ENCODE measurements at places on chromosomes 2 and 18.

GRCh38 chr2:144331674-144332355 lies 188.1 kb downstream of the ZEB2 start:
- DNase-seq, result no peak

- DNase-seq, result no peak
These were observed 423.3 kb downstream of the MTX2 start for GRCh38 chr2:176692533-176692932.

GRCh38 chr18:44895176-44895798 lies 214.6 kb downstream of the SETBP1 start:
- no peak for DNase-seq

DNA sequence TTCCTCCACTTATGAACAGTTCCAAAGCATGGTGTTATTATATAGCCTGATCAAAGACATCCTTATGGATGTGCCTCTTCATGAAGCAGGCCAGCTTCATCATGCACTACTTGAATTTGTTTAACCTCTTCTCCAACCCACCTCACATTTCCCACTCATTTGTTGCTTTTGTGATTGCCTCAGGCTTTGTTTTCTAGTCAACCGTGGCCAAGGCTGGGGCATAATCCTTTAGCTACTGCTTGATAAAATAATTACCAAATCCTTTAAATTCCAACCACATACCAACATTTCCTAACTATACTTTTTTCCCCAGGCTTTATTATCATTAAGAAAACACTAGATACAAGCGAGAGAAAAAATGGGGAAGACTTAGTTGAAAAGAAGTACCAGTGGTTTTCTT lies 39.6 kb upstream of the SCN1A start:
- no peak for DNase-seq

GRCh38 chr2:42859006-42859552 lies 66.7 kb upstream of the HAAO start:
- DNase-seq, result no peak

DNA sequence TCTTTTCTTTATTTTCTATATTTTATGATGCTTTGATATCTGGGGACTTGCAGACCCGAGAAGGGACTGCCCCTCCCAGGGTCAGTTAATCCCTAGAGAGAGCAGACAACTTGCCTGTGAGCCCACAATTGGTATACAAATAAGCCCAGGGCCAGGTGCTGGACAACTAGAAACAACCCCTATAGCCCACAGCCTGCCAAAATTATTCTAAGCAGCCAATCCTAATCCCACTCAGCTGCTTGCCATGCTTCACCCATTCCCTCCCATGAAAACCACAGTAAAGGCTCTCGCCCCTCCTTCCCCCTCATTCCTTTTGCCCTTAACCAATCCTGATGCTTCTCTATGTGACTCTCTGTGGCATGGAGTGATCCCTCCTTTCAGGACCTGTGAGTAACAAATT lies 380.7 kb downstream of the RBM43 start:
- no peak for DNase-seq

DNA sequence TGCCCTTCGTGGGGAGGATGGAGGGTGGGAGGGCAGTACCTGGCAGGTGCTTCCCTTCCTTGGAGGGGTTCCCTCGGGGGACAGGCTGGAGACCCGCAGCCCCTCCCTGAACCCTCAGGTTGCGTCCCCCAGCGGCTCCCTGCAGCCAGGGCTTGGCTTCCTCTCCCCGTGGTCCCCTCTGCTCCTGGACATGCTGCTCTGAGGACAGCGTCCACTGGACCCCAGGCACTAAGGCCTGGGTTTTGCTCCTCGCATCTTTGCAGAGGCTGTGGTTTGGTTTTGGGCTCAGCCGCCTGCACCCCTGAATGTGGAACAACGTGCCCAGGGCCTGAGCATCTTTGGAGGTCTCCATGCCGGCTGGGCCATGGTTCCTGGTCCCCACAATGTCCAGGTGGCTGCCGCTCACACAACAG lies 133.5 kb downstream of the PTGR3 start:
- no peak for DNase-seq

DNA sequence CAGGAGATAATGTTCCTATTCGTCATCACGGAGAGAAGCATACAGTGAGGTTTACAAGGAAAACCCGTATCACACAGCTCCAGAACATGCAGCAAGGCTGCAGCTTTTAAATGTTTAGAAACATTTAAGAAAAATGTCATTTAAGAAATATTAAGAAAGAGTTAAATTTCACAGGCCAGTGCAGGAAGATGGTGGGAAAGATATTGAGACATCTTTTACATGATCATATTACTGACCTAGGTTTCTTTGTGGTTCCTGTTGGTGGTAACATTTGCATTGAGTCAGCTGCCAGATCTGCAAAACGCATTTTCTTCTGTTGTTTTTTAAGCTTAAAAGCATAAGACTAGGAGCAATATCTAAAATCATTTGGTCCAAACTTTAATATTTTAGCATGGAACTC lies 44.9 kb downstream of the CPO start:
- DNase-seq, result no peak

DNA sequence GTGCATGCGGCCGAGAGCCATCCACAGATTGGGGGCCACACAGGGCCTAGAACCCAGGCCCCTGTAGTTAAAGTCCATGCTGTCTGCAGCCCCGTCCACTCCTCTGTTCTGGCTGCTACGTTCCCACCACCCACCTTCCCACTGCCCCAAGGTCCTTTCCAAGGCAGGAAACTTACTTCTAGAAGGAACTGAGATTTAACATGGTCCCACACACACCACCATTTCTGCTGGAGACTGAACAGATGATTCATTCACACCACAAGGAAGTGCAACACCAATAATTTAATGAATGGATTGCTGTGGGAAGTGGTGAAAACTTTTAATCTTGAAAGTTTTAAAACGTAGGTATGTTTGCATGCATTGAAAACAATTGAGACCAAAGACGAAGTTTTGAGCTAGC lies 95.2 kb downstream of the LBH start:
- no peak for DNase-seq

GRCh38 chr2:122323927-122324326 lies 568.5 kb downstream of the TSN start:
- DNase-seq, result no peak

DNA sequence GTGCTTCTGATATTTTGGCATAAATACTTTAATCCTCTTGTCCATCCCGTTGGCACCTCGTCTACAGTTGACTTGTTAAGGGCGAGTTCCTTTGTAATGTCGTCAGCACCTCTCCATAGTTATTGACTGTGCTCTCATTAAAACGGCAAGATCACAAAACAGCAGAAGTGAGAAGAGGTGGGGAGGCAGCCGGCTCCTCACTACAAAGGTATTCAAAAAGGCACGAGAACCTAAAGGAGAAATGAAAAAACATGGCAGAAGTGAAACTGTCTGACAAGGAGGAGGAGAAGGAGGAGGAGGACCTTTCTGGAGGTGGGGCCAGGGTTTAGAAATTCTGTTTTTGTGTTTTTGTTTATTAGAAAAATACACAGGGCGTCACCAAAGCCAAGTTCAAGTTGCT lies 235.6 kb downstream of the BCL11A start:
- DNase-seq, result no peak

GRCh38 chr18:55354795-55355194 lies 233.2 kb downstream of the TCF4 start:
- no peak for DNase-seq

DNA sequence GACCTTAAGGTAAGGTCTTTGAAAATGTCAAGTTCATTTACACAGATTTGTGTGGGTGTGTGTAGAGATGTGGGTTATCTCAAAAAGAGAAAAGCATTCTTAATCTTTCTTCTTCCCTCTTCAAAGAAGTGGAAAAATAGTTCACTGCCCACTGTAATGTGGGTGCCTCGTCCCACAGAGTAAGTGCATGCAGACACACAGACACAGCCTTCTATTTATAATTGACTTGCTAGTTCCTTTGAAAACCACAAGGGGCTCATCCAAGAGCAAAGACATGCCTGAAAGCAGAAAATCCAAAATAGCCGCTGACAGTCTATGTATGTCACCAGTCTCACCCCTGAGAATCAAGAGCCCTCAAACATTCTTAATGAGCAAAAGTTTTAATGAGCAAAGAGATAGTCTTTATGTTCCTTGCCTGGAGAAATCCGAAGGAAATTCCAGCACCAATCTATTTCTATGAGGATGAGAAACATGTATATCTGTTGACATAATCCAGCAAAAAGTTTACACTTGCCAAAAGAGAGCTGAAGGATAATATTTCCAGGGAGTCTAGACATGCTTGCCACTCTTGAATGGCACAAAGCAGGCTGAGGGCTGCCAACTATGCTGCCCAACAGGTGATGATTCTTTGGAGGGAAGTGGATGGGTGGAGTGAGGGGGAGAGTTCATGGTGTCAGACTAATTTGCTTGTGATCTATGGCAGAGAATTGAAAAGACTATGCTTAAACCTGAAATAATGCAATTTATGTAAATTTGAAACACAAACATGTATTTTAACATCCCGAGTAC lies 93.9 kb downstream of the ACVR1 start:
- no peak for DNase-seq

DNA sequence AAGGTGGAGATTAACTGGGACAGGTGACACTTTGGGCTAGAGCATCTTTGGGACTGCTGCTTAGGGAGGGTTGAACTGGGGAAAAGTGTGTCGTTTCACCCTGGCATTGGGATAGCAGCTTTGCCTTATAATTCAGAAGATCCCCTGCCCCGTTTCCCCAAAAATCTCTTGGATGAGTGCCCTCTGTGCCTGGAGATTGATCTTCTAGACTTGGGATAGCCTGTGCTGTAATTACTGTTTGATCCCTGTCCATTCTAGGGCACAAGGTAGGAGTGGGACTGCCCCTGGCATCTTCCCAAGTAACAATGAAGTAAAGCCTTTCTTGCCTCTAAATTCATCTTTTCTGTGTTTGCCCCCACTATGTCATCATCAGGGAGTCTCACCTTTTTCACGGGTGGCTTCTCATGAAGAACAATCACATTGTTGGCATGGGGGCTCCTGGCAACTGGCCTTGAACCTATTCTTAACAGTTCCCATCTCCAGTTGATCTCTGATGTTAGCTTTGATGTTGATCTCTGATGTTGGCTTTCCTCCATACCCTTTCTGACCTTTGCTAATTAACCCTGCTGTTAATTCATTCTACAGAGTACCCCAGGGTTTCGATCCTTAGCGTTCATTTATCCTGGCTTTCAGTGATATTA lies 21.6 kb downstream of the MTHFD2 start:
- DNase-seq, result no peak

- no peak for DNase-seq
These were observed 47.5 kb upstream of the KCNF1 start for GRCh38 chr2:10864251-10864650.

DNA sequence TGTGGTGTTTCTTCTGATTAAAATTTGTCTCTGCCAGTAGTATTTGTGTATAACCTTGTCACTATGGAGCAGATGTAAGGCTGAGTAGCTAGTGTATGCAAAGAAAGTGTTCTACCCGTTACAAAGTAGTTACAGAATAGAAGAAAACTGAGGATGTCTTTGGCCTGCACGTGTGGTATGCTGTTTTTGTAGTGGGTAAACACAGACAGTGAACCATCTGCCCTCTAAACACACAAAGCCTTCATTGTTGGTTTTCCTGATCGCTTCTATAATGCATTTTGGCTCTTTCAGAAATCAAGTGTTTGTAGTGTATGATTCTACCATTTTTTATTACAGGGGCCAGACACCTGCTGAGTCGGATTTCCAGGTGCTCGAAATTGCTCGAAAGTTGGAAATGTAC lies 61.5 kb downstream of the FARP2 start:
- no peak for DNase-seq

DNA sequence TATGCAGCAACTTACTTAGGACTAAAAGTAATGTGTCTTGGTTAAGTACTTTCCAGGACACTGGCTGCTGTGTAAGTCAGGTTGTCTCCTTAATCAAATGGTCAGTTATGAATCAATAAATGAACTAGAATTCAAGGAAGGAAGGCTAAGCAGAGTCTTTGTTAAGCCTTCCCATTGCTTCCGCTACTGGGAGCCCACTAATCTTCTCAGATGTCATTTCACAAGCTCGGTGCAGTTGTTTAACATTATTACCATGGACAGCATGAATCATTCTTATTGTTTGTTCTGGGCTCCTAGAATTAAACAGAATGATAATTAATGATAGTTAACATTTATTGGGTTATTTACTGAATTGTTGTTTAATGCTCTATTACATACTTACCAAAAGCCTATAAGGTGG lies 26.0 kb upstream of the MEIS1 start:
- no peak for DNase-seq

DNA sequence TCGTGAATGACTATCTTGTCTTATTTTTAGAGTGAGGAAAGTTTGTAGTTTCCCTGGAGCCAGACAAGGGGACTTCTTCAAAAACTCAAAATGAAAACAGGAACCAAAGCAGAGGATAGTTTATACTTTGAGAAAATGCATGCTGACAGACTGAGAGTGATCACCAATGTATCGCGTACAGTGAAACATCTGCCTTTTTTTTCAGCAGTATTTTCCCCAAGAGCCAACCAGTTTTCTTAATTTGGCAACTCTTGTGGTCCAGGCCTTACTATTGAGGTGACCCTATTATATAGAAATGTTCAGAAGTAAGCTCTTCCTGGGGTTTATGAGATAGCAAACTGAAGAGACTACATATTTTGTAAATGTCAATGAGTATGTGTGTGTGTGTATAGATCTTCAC lies 153.7 kb upstream of the VRK2 start:
- DNase-seq, result no peak

DNA sequence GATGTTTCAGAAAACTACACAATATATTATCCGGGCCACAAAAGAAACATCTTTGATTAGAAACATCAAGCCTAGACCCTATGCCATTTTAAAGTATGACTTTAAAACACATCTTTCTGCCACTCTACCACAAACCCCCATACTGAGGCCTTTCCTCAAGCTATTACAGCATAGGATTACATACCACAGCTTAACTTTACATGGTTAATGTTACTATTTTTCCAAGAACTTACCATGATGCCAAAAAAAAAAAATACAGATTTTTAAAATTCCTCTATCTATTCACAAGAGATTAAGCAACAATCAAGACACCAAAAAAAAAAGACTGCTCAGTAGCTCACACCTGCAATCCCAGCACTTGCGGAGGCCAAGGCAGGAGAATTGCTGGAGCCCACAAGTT lies 9.0 kb downstream of the NCKAP1 start:
- no peak for DNase-seq

- DNase-seq, result no peak
These were observed 83.9 kb downstream of the STPG4 start for GRCh38 chr2:47070920-47071824.

- DNase-seq, result no peak
These were observed 268.3 kb downstream of the PTH2R start for GRCh38 chr2:208674919-208675318.

Data from iPS DF 19.7 (cell line).